ENCODE measurements at places on chromosomes 4 and X.
A peak's percentile ranks its signal among the peaks of the same experiment; 100 is the strongest.

- DNase-seq, result no peak
Observed at GRCh38 chr4:174910271-174910670, 7.9 kb upstream of the ADAM29 start.

DNA sequence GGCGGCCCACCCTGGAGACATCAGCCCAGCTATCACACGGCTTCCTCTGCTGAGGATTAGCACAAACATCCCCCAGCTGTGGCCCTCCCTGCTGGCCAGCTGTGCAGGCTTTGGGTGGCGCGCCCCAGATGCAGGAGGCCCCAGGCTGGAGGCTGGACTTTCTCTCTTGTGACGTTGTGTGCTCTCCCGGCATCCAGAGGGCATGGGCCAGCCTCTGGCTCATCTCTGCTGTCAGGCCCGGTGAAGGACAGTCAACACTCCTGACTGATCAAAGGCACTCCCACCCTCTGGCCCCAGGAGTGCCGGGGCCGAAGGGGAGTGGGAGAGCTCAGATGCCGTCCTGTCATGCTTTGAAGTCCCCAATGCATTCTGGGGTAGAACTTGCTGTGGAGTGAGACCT, 29.9 kb upstream of the PJA1 start:
- no peak for DNase-seq

DNA sequence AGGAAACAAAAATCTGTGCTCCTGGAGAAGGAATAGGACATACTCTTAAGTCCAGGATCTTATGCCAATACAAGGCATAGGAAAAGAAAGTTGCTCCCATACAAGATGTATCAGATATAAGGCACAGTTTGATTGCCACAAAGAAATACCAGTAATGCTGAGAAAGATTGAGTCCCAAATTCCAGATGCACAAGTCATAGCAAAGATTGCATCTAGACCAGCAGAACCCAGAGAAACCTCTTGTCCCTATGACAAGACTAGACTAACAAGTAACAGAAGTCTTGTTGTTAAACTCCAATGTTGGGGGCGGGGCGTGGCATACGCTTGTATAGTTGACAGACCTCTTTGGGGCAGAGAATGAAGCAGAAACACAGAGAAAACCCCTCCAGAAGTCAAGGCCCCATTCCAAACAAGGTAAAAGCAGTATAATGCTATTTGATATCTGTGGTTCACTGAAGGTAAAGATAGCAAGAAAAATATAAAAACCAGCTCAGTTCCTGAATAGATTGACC, 671.5 kb upstream of the GRIA3 start:
- DNase-seq, result no peak

- DNase-seq, result no peak
Observed at GRCh38 chr4:1797861-1798579, 4.9 kb downstream of the FGFR3 start.

DNA sequence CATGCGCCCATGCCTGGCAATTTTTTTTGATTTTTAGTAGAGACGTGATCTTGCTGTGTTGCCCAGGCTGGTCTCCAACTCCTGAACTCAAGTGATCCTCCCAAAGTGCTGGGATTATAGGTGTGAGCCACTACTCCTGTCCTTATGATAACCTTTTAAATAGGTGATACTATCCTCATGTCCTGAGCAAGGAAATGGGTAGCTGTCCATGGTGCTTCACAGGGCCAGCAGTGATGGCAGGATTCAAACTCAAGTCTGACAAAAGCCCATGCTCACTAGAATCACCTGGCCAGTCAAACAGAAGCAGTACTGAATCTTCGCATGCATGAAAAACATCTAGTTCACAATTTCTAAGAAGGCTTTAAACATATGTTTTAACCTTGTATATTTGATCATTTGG, 235.1 kb downstream of the NR3C2 start:
- DNase-seq, result no peak

GRCh38 chr4:186755550-186756519, 32.2 kb upstream of the FAT1 start:
- no peak for DNase-seq

GRCh38 chr4:64883087-64883807, 474.0 kb upstream of the TECRL start:
- no peak for DNase-seq

DNA sequence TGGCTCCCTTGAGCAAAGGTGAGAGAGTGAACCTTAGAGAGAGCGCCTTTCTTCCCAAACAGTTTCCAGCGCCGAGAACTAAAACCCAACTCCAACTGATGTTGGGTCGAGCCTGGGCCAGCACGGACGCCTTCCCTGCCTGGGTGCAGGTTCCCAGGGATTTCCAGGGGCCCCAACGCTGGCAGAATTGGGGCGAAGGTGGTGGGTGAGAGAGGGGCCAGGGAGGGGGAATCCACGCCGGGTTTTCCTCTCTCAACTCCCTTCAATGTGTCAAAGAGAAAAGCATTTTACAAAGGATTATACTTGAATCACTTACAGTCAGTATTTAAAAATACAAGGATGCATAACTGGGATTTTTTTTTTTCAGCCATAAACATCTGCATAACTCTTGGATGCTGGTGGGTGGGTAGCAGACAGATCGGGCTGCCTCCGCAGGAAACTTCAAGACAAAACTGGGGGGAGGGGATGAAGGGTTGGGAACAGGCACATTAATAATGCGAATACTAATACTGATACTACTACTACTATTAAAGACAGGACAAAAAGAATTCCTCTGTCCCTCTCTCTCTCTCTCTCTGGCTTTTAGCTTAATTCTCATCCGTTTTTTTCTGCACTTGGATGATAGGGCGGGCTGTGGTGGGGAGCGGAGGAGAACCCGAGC, 1.3 kb upstream of the ARX start:
- no peak for DNase-seq

DNA sequence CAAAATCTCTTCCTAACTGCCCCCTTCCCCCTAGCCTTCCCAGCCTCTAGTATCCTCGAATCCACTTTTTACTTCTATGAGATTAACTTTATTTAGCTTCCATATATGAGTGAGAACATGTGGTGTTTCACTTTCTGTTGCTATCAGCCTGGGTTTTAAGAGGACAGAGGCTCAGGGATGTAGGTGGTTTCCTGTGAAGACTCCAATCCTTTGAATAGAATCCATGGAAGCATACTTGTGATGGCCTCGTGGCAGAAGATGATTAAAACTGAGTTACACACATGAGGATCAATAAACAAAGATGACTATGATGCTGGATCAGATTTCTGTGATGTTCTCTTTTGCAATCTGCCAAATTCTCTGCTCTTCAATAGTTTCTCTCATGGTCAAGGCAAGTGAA, 29.8 kb downstream of the CD99L2 start:
- DNase-seq, result no peak

DNA sequence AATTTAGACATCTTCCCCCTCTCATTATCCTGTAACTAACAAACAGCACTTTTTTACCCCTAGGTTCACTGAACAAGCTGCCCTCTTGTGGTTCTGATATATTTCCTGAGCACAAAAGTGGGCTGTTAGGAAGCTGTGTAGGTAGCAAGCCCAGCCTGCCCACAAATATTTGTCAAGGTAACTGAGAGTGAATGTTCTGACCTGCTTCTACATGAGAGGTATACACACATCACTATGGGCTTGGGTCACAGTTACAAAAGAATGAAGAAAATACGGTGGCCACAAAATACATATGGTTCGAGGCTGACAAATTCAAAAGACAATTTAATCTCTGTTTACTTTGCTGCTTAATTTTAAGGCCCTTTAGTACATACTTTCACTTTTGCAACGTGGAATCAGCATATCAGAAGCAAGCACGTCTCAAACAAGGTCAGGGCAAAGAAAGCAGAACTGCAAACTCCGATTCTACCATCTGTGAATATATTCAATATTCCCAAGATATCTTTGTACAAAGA, 78.7 kb downstream of the RBM47 start:
- peak; percentile 22 for DNase-seq

- no peak for DNase-seq
Observed at GRCh38 chrX:153526801-153527200, 9.4 kb downstream of the ATP2B3 start.

- no peak for DNase-seq
Observed at GRCh38 chr4:124433500-124433899, 279.0 kb downstream of the ANKRD50 start.

- no peak for DNase-seq
Observed at GRCh38 chr4:121392426-121393086, 11.7 kb upstream of the QRFPR start.

- DNase-seq, result no peak
Observed at GRCh38 chr4:16760617-16761363, 137.7 kb downstream of the LDB2 start.

DNA sequence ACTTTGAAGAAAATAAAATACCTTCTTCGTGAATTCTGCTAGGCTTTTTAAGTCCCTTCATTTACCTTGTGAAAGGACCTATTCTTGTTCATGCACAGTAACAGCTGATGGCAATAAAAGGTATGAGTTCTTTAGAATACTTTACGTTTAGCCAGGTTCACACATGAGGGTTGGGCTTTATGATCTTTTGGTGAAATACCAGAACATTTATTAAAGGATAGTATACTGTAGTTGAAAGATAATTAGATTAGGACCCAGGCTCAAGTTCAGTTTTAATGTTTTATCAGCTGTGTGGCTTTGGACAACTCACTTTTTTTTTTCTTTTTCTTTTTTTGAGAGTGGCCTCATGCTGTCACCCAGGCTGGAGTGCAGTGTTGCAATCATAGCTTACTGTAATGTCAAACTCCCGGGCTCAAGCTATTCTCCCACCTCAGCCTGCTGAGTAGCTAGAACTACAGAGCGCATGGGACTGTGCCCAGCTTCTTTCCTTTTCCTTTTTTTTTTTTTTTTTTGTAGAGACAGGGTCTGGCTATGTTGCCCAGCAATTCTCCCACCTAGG, 28.2 kb upstream of the NEIL3 start:
- peak; percentile 5 for DNase-seq

DNA sequence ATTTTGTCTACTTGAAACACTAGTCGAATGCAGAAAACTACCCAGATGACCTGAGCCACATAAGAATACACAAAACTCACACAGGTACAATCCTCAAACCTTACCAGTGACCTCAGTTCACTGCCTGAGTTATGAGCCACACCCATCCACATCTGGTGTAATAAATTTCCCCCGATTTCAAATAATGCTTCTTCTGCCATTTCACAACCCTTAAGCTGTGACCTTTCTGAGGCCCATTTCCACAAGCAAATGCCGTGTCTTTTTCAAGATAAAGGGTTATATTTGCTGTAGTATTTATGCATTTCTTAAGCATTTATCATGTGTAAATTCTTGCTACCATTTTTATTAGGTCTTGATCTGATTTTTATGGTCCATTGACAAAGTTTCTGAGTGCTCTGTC, 1.8 kb upstream of the ARHGEF38 start:
- no peak for DNase-seq

GRCh38 chrX:122913764-122914163, 270.3 kb upstream of the GRIA3 start:
- DNase-seq, result no peak

- no peak for DNase-seq
Observed at GRCh38 chr4:93814722-93815121, 13.8 kb upstream of the ATOH1 start.

DNA sequence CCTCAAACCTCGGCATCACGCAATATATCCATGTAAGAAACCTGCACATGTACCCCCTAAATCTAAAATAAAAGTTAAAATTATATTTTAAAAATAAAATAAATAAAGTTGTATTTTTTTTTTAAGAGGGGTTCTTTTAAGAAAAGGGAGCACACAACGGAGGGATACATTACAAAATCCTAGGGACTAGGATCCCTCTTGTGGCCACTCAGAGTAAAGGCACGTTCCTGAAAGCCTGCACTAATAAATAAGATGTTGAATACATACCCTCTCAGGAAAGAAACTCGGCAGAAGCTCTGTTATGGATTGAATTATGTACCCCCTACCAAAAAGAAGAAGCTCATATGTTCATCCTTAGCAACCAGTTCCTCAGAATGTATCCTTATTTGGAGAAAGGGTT, 50.9 kb upstream of the PRDX4 start:
- DNase-seq, result no peak
